ENCODE measurements at places on chromosomes 1 and 21. TPM values are rescaled to one million over a fixed set of nuclear protein-coding genes. Genes with fewer than 3 reads are reported as not detected.

GRCh38 chr1:5273280-5274003 is 619.0 kb downstream of the AJAP1 start:
- no peak for DNase-seq

DNA sequence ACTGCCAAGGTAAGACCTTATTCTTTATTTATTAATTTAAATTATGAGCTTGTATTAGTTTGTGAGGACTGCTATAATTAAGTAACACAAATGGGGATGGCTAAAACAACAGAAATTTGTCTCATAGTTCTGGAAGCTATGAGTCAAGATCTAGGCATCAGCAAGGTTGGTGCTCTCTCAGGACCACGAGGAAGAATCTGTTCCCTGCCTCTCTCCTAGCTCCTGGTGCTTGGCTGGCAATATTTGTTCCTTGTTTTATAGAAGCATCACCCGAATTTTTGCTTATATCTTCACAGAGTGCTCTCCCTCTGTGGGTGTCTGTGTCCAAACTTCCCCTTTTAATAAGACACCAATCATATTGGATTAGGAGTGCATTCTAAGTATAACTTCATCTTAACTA is 41.4 kb upstream of the CCDC190 start:
- DNase-seq, result no peak

Gene KDF1
- 11.4 TPM for polyA plus RNA-seq

Gene FCRL5
- 0.14 TPM for polyA plus RNA-seq

DNA sequence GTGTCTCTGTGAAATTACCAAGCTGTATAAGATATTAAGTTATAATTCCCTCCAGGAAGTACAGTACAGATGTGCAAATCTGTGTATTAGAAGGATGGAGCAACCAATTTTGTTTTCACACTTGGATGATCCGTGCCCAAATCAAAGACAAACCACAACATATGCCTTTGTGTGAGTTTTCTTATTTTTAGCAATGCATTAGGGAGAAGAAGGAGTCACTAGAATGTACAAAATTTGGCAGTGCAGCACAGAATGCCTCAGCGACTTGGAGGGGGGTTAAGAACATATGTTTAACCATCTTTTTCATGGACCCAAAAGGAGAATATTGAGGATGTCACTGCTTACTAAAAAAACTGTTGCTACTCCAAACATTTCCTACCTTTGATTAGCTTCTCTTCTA is 45.3 kb downstream of the DAB1 start:
- no peak for DNase-seq

Gene SAMD11
- 71.3 TPM for polyA plus RNA-seq

DNA sequence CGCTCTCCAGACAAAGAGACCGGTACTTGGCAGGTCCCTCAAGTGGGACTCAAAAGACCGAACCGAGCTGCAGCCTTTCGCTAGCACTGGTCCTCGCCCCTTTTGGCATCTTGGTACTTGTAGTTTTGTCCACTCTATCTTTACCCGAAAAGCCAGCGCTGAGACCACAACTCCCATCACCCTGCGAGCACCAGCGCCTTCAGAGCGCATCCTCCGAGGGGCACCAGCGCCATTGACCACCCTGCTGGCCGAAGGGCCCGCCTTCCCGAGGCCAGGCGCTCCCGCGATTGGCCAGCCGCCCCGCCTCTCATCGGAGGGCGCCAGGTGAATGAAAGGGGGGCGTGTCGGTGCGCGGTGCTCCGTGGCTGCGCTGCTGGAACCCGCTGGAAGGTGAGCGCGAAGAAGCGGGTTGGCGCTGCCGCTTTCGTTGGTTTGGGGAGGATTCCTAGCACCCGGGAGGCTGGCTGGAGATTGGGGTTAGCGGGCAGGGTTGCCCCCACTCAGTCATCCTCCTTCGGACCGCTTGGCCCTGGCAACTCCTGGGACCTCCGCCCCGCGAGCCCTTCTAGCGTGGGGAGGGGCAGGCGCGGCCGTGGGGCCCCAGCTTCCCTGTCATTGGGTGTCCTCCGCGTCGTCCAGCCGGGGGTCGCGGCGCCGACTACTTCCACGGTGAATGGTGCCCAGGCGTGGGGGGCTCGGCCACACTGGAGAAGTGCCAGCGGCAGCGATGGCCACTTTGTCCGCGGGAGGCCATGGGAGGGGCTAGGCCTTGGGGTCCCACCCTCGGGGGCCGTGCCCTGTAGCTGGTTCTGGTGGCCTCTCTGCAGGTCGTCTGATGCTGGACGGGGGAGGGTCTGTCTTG is at the start of gene ZBTB8B:
Gene ZBTB8B, plus strand, starts transcription at position 357 of the 862 bp plus-strand sequence. CDS start 5,553 bp downstream, outside the sequence.
- peak; percentile 81 for DNase-seq

DNA sequence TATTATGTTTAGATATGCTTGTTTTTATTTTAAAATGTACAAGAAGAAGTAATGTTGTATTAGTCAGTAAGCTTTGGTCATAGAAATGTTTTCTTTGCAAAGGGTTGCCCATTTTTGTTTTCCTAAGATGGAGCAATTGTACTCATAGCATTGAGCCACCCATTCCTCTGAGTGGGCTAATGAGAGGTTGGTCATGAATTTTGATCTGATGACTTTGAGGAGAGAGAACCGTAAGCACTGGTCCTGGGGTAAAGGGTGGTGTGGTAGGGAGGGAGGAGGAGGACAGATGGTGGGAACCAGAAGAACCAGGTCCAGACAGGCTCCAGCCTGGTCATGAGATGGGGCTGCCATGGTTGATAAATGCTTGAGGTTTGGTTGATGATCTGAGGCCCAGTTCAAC is 15.9 kb upstream of the SLC6A9 start:
- no peak for DNase-seq

Gene AMY1A
- not detected for polyA plus RNA-seq

DNA sequence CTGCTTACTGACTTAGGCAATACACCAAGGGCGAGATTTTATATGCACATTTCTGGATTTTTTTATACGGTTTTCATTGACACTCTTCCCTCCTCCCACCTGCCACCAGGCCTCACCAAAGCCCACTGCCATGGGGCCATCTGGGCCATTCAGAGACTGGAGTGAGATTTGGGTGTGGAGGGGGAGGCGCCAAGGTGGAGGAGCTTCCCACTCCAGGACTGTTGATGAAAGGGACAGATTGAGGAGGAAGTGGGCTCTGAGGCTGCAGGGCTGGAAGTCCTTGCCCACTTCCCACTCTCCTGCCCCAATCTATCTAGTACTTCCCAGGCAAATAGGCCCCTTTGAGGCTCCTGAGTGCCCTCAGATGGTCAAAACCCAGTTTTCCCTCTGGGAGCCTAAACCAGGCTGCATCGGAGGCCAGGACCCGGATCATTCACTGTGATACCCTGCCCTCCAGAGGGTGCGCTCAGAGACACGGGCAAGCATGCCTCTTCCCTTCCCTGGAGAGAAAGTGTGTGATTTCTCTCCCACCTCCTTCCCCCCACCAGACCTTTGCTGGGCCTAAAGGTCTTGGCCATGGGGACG is 57.9 kb downstream of the LACTBL1 start:
- no peak for DNase-seq

DNA sequence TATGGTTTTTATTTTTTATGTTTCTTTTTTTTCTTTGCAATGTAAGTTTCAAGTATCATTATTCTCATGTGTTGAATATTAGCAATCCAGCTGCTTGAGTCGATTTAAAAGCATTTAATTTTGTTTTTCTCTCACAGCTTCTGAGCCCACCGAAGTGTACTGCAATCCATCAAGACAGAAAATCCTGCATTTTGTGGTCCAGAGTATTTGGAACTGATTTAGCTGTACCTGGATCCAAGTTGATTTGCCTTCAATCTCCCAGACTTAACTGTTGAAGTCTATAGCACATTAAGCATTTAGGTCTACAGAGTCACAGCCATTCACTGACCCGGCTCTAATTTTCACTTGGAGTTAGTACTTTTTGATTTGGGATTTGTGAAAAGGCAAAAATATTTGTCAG is 622.9 kb upstream of the ADAMTS5 start:
- no peak for DNase-seq

GRCh38 chr1:112060261-112060660 is 70.8 kb upstream of the KCND3 start:
- no peak for DNase-seq

- DNase-seq, result no peak
Observed at GRCh38 chr1:154176337-154176736, 15.6 kb downstream of the TPM3 start.

GRCh38 chr1:240829487-240829886 is 217.5 kb upstream of the GREM2 start:
- no peak for DNase-seq

DNA sequence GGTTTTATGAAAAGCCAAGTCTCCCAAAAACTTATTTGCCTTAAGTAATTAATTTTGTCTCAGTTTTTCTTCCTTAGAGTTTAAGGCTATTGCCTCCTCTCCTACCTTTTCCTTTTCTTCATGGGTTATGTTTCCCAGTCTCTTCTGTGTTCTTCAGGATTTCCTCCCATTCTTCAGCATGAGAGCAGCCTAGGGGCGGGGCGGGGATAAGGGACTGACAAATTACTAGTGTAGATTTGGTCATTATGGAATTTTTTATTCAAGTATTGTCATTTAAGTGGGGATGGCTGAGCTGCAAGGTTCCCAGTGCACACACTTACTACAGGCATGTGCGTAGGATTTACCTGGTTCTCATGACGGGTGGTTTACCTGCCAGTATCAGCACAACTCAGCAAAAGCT is 35.2 kb upstream of the PIGV start:
- DNase-seq, result no peak

DNA sequence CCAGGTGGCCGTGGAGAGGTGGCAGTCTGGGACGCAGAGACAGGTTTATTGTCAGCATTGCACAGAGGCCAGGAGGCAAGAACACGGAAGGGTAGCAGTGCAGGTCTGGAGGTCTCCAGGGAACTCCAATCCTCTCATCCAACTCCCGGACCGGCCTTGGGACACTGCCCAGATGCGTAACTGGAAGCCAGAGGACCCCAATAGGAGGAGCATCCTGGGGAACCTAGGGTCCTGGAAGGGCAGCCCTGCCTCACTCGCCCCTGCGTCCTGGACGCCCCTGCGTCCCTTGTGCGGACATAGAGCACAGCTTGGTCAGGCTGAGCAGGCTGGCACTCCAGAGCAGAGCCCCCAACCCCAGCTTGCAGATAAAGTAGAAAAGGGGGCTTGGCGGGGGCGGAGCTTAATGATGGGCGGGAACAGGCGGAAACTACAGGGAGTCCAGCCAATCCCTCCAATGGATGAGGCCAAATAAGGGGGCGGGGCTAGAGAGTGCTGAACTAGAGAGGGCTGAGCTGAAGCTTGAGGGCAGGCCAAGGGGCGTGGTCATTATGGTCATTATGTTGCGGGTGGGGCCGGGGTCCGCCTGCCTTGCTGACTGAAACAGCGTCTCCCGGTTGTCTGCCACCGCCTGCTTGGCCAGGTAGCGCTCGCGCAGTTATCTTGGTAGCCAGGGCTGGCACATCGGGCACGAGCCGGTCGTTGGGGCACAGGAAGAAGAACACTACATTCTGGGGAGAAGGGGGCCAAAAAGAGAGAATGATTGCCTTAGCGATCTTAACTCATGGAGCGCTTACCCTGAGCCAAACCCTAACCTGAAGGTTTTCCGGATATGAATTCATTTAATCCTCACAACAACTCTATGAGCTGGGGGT is 3.7 kb upstream of the ARHGEF19 start:
- no peak for DNase-seq

Gene CELA3A
- polyA plus RNA-seq, result not detected

- no peak for DNase-seq
Observed at GRCh38 chr1:177355575-177355974, 184.8 kb downstream of the BRINP2 start.

Gene SGIP1
- polyA plus RNA-seq, result 16.8 TPM

DNA sequence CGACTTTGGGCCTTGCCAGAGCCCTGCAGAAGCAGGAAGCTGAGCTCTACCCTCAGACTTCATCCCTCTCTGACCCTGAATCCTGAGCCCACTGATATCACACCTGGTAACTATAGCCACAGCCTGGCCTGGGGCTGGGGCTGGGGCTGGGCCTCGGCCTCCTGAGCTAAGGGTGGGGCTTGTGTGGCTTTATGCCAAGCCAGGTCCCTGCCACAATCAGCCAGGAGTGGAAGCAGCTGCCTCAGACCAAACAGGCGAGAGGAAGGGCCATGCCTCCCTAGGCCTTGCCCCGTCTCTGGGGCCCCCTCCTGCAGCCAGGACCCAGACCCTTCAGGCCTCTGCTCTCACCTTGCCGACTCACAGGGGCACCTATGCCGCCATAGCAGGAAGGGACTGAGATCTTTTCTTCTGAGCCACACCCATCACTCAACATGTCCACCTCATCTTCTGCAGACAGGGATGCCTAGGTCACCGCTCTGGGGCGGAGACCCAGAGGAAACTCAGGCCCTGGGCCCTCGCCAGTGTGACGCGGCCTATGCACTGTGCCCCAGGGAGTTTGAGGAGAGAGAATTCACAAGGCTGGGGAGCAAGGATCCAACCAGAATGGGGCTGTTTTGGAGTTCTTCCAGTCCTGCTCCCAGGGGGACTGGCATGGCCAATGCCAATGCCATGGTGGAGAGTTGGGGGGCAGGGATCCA is 5.7 kb downstream of the UBXN11 start:
- DNase-seq, result no peak

DNA sequence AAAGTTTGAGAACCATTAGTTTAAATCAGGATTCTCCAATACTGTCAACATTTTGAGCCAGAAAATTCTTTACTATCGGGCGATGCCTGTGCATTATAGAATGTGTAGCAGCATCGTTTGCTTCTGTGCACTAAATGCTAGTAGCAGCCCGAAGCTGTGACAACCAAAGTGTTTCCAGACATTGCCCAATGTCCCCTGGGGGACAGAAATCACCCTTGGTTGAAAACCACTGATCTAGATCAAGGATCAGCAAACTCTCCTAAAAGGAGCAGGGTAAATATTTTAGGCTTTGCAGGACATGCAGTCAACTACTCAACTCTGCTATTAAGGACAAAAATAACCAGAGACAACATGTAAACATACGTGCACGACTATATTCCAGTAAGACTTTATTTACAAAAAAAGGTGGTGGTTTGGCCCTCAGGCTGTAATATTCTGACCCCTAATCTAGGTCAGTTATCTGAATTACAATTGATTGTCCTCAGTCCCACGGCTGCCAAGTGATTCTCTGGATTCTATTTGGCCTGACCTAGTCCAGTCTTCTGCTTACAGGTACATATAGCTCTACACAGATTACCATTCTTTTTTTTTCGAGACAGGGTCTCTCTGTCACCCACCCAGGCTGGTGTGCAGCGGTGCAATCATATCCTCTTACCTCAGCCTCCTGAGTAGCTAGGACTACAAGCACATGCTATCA is 10.6 kb downstream of the FAF1 start:
- DNase-seq, result no peak

Gene ASAP3
- polyA plus RNA-seq, result 40.8 TPM
